ENCODE measurements at places on chromosomes 3 and 15.
A peak's percentile ranks its signal among the peaks of the same experiment; 100 is the strongest.

- DNase-seq: no peak
These were observed 189.1 kb upstream of the KBTBD8 start for GRCh38 chr3:66808891-66809594.

GRCh38 chr15:64355348-64355943 lies 527 bp downstream of the CSNK1G1 start:
- DNase-seq: no peak

DNA sequence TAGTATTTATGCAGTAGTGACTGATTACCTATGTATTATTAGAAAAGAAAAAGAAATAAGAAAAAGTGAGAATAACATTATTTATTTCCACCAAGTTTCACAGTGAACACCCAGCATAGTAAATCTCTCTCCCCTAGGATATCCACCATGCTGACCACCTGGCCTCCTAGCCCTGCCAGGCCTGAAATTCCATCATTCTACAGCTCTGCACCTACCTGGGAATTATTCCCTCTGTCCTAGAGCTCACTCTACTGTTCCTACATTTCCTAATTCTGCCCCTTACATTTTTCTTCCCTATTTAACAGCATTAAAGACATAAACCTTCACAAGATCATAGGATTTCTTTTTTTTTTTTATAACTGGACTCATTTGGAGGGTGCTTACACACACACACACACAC lies 525.3 kb upstream of the PPP2R3A start:
- DNase-seq: no peak

GRCh38 chr3:15064299-15064834 lies 748 bp downstream of the MRPS25 start:
- DNase-seq: peak; percentile 57

- DNase-seq: no peak
These were observed 41.0 kb downstream of the MCTP2 start for GRCh38 chr15:94272251-94272898.

GRCh38 chr15:78351539-78351938 lies 11.4 kb downstream of the CRABP1 start:
- DNase-seq: no peak

DNA sequence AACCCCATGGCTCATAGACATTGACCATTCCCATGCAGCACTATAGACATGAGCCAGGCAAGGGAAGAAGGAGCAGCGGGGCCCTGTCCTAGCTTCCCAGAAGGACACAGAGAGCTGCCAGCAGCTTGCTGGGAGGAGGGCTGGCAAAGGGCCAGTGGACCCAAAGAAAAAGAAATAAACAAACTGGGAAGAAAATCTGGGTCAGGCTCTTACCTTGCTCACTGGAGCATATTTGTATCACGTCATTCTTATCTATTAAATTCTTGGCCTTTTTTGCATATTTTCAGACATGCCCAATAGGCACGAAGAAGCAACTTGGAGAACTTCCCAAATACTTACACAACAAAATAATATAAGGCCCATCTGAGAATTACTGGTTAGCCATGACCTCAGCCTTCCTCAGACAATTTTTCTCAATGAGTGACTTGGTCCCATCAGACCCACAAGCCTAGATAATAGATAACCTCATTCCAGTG lies 28.4 kb downstream of the RASGRP1 start:
- no peak for DNase-seq

DNA sequence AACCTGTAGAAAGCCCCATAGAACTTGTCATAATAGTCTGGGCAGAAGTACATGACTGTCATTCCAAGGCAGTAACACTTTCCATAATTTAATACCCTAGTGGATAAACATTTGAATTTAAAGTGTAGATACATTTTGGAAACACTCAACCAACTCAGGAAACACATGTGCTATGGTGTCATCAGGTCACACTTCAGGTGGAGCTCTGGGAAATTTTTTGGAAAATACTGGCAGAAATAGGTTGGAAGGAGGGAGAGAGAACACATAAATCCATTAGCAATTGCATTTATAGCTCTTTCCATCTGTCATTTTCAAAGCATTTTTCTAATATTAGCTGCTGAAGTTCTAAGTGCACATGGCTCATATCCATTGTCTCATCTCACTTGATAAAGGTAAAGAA lies 135.7 kb downstream of the MEIS2 start:
- DNase-seq: no peak

DNA sequence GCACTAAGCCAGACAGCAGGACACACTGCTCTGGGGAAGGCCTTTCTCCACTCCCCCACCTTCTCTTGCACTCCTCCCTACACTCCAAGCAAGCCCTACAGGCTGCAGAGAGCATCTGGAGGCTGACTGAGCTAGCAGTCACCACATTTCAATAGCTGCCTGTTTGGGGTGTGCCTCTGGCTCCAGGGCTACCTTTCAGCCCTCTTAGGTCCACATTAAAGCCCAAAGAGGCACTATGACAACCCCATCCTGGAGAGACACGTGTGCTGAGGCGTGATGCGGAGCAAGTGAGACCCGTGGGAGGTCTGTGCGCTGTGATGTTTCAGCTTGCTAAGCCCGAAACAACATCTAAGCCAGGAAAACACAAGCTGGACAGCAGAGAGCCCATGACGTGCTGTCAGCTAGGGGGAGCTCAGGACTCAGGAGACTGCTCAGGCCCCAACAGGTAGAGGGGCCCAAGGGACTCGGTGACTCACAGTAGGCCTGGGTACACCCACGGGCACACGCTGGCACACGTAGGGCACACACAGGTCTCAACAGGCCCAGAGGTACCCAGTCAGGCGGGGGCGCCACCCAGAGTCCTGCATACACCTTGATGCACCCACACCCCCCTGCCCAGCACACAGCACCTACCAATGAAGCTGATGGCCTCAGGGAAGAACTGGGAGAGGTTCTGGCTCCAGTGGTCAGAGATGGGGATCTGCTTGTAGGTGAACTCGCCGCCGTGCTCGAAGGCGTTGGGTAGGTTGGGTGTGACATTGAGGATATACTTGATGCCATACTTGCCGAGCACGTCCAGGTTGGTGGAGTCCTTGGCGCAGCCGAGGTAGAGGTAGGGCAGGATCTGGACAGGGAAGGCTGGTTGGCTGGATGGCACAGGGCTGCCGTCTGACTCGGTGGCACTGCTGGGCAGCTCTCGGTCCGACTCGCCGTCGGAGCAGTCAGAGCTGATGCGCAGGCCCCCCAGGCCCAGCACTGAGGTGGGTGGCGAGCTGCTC lies 2.8 kb downstream of the DUSP7 start:
- DNase-seq: peak; percentile 68
